ENCODE measurements at places on chromosomes 16 and 17.

DNA sequence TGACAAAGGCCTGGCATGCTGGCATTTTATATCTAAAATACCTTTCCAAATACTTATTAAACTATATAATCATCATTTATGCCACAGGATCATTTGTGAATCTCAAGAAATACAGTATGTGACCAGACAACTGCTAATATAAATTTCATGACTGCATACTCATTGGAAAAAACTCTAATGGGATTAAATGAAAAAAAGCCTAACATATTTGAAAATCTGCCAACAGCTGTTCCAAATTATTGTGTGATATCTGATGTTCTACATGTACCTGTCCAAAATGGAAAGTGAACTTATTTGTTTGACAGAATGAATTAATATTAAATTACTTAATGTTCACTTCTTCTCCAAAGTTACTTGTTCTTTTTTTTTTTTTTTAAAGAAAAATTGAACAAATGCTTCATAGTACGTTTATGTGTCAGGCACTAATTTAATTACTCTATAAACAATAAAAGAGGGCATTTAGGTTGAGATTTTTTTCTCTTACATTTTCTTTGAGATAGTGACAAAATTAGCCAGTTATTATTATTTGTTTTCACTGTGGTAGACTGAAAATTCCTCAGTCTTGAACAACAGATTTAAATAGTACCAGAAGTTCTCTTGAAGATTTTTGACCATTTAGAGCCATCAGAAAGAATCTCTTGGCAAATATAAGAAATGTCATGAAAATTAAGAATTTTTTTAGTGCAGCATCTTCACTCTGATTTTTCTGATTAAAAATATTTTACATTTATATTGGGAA is 114.0 kb downstream of the FTO start:
- no peak for DNase-seq

GRCh38 chr16:29708917-29709600 is 30.1 kb downstream of the QPRT start:
- no peak for DNase-seq

DNA sequence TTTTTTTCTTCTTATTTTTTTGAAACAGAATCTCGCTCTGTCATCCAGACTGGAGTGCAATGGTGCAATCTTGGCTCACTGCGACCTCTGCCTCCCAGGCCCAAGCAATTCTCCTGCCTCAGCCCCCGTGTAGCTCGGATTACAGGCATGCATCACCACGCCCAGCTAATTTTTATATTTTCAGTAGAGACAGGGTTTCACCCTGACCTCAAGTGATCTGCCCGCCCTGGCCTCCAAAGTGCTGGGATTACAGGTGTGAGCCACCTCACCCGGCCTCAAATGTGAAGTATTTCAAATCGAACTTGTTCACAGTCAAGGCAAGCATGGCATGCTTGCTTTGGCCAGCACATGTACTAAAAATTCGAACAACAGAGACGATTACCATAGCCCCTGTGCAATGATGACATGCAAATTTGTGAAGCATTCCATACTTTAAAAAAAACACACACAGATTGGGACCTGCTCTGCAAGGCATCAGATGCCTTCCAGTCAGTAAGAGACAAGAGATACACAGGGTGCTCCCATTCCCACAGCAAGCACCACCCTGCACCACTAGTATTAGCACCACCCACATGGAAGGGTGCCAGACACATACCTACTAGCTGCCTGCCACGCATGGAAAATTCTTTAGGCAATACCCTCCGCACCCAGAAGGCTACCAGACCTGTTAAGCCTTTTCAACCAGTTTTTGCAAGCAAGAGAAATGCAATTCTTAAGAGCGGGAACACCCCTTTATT is 47.2 kb downstream of the ANKRD11 start:
- no peak for DNase-seq

- DNase-seq: no peak
Observed at GRCh38 chr16:17431012-17431411, 39.7 kb downstream of the XYLT1 start.

GRCh38 chr16:7025616-7026190 is 306.9 kb upstream of the RBFOX1 start:
- peak; percentile 75 for DNase-seq

DNA sequence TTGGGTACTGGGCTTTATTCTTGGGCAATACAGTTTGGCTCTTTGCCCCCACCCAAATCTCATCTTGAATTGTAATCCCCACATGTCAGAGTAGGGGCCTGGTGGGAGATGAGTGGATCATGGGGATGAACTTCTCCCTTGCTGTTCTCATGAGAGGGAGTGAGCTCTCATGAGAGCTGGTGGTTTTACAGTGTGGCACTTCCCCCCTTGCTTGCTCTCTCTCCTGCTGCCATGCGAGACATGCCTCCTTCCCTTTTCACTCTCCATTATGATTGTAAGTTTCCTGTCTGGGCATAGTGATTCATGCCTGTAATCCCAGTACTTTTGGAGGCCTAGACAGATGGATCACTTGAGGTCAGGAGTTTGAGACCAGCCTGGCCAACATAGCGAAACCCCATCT is 18.1 kb upstream of the CNEP1R1 start:
- no peak for DNase-seq

DNA sequence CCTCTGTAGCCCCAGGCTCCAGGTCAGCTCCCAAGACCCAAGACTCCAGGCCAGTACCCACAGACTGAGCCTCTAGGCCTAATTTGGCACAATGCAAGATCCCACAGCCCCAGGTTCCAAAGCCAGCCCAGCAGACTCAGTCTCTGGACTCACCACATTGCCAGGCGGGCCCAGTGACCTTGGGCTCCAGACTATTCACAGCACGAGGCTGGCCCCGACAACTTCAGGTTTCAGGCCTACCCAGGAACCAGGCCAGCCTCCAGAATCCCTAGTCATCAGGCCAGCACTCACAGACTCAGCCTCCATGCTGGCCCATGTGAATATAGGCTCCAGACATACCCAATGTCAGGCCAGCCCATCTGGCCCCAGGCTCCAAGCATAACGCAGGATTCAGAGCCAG is 103.8 kb downstream of the CEP112 start:
- DNase-seq: no peak

DNA sequence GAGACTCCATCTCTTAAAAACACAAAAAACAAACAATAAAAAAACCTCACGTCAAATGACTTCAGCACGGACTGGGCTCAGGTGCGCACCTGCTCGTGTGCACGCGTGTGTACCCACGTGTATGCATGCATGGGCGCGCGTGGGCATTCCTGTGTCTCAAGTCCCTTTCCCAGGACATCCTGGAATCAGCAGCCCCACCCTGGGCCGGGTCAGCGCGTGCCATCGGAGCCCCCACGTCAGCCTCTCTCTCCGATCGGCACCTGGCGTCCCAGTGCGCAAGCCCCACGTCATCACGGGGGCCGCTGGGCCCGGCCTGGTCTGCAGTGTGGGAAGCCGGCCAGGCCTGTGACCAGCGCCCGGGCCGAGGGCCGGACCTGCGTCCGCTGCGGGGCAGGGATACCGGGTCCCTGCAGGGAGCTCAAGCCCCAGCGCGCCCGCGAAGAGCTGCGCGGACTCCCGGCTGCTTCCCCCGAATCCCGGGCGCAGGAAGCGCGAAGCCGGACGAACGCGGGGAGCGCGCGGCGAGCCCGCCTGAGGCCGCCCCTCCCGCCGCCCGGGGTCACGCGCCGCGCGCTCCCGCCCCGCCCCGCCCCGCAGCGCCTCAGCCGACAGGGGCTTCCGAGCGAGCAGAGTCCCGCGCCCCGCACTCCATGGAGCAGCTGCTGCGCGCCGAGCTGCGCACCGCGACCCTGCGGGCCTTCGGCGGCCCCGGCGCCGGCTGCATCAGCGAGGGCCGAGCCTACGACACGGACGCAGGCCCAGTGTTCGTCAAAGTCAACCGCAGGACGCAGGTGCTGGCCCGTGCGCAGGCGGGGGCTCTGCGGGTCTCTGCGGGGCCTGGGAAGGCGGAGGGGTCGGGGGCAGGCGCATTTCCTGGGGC is at the start of gene FN3K:
Gene FN3K (plus strand): TSS at position 629 of the 880 bp plus-strand sequence. CDS start 22 bp downstream, at position 651.
- DNase-seq: peak; percentile 79

DNA sequence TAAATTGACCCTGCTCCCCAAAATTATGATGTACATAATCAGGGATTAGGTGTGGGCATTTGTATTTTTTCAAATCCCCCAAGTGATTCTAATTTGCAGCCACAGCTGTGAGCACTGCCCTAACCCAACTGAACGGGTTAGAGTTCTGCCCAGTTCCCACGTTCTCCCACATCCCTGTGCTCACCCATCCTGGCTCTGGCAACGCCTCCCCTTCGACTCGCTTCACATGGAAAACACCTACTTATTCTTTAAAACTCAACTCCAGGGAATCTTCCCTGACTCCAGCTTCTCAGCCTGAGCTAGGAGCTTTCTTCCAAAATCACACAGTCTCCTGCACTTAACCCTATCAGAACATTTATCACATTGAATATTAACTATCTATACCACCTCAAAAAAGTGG is 17.6 kb upstream of the C16orf82 start:
- DNase-seq: no peak

GRCh38 chr16:14070555-14070876 is 603 bp upstream of the MRTFB start:
- DNase-seq: no peak

DNA sequence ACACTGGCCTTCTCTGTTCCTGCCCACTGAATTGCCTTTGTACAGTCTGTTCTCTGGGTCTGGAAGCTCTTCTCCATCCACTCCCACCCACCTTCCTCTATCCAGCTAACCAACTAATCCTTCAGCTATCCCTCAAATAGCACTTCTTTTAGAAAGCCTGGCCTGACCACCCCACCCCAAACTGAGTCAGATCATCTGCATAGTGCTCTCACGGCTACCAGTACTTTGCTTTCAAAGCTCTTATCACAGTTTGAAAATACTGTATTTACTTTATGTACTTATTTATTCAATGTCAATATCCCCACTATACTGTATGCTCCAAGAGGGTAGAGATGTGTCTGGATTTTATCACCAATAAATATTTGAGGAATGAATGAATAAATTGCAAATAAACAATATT is 4.5 kb upstream of the CLDN7 start:
- no peak for DNase-seq

DNA sequence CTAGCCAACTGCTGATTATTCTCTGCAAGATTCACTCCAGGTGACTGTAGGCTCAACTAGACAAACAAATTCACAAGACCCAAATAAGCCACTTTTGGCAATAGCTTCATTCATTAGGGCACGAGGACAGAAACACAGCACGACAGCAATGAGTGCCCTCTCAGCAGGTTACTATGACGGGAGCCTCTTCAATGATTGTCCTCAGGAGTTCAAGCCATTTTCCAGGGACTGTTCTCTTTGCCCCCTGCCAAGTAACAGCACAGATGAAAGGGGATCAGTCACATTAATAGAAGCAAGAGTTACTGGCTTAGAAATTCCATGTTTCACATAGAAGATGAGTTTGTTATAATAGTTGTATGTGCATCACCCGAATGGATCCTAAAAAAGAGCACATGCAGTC is 712.2 kb downstream of the CDH8 start:
- no peak for DNase-seq

- no peak for DNase-seq
Observed at GRCh38 chr17:44932096-44932786, 15.3 kb downstream of the KIF18B start.

- DNase-seq: no peak
Observed at GRCh38 chr17:75153780-75154194, 525 bp downstream of the JPT1 start.

GRCh38 chr17:6789146-6789545 is 13.1 kb downstream of the FBXO39 start:
- DNase-seq: no peak

- no peak for DNase-seq
Observed at GRCh38 chr17:41629826-41630670, 5.7 kb upstream of the KRT17 start.

GRCh38 chr17:9810100-9810949 is 11.6 kb downstream of the GSG1L2 start:
- DNase-seq: no peak

DNA sequence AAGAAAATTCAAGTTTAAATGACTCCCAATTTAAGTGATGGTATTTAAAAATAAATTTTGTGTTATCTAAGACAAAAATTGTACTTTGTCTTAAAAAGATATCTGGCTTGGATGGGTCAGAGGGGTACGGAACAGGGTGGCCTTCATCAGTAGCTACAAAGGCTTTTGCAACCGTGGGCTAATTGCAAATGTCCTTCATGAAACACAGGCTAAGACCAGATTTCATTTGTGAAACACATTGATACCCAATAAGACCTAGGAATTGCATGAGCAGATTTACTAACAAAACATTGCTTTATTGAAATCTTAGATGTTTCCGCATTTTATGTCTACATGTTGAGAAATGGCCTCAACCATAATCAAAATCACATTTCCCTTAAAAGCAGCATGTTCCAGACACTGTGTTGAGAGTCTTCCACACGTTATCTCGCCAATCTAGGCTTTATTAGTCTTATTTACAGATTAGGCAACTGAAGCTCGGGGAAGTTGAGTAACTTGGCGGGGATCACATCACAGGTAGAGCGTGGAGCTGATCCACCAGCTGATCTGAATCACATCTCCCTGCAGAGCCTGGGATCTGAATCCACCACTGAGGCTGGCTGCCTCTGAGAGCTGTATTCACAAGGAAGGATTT is 21.8 kb downstream of the FBXO39 start:
- no peak for DNase-seq

- DNase-seq: no peak
Observed at GRCh38 chr16:21590796-21591195, 8.6 kb upstream of the METTL9 start.

- DNase-seq: no peak
Observed at GRCh38 chr17:71572343-71572742, 548.5 kb upstream of the SOX9 start.

GRCh38 chr17:50672831-50673551 is 34.7 kb downstream of the ANKRD40 start:
- no peak for DNase-seq

- DNase-seq: no peak
Observed at GRCh38 chr17:46727572-46728348, 90.7 kb downstream of the WNT3 start.

DNA sequence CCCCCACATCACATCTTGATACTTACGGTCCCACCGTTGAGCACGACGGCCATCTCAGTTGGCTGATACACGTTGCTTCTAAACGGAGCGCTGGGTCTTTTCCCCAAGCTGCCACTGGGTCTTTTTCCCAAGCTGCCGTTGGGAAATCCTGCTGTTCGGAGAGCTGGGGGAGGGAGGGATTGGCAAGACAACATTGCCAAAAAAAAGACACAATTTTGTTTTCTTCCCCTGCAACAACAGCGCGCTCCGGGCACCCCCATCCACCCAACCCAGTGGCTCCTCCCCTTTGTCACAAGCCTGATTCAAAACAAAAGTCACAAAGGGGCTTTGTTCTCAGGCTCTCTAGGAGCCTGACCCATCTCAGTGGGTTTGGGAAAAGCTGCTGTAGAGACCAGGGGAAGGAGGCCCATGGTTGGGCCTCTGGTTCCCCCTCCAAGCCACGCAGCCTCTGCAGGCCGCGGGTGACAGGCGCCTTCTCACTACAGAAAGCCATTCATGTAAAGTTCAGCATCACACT is 22.8 kb downstream of the GPRC5B start:
- peak; percentile 88 for DNase-seq

DNA sequence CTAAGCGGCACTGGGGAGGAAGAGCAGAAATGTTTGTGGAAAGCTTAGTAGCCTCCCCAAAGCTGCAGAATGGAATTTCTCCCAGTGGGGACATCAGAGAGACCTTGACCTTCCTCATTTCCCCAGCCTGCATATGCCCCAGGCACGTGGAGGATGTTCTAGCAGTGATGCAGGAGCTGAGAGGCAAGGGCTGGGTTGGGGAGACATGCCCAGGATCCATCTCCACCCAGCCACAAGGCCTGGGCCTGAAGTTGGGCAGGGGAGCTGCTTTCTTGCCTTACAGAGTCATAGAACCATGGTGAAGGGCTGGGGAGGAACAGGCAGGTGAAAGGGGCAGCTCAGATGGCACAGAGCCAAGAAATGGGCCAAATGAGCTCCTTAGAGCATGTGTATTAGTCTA is 104.0 kb downstream of the TMEM132E start:
- DNase-seq: no peak
